Skeletal muscle cell (primary cell): ENCODE measurements at places on chromosomes 3 and 15.
A peak's percentile ranks its signal among the peaks of the same experiment; 100 is the strongest.

DNA sequence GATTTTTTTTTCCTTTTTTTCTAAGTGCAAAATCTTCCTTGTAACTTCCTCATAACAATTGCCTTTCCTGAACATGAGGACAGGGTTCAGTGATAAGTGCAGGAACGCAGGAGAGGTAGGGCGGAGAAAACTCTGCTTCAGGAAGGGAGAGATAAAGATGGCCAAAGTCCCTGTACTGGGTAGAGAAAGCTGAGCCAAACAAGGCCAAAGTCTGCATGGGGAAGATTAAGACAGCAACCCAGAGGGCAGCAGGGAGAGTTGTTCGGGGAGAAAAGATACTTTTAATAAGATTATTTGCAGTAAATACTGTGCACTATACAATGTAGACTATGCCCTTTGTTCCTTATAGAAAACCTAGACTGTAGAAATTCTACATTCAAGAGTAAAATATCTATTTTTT lies 55.4 kb upstream of the LRRFIP2 start:
- no peak for DNase-seq

DNA sequence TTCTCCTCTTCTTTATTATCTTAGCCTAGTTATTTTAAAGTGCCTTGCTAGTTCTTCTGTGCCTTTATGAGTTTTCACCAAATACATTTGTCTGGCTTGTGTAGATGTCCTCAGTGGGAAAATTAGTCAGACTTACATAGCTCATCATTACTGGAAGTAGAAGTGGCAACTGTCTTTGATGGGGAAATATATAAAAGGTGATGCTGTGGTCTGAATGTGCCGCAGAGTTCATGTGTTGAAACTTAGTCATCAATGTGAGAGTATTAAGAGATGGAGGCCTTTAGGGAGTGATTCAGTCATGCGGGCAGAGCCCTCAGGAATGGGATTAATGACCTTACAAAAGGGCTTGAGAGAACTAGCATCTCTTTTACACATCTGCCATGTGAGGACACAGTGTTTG lies 6.4 kb upstream of the ERICH6 start:
- DNase-seq: no peak

GRCh38 chr3:24730173-24730572 lies 235.5 kb upstream of the THRB start:
- no peak for DNase-seq

DNA sequence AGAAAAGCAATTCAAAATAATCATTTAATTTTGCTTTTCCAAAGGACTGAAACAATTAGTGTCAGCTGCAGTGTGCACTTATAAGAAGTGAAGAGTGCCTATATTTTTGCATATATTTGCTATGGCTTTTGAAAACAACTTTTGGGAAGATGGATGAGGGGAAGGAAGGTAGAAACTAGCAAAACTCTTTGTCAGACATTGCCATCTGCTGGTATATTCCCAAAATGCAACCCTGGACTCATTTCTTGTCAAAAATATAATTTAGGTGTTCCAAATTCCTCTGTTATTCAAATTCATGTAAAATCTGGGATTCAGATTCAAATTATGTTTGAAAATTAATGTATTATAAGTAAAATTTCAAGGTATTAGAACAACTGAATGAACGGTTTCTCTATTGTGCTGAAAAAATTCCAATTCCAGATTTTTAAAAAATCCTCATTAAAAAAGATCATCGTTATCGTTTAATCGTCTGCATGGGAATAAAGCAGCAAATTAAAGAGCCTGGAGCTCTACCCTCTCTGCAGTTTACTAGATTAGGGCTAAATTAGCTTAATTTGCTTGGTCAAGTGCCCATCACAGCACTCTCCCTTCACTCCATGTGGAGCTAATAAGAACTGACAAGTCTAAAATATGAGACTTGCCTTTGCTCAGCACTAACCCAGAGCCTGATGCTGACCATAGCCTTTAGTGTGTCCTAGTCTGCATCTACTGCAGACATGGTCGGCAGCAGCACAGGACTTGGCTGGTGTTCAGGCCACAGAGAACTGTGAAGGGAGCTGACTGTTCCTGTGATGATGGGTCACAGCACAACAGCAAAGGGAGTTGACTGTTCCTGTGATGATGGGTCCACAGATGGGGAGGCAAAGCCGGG lies 67.9 kb upstream of the MITF start:
- DNase-seq: no peak

DNA sequence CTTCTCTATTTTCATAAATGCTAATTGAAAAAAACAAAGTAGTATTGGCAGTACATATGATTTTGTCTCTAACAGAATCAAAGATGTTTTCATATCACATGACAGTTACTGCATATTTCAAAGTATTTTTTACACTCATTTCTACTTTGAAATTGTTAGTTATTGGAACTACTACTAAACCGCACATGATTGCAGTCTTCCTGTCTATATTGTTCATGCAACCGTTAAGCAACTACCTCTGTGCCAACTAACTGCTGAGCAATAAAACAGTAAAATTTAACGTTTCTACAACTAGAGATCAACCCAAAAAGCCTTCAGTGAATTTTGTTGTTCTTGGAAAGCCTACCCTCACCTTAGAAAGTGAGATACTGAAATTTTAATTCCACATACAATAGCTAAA lies 64.2 kb downstream of the DMXL2 start:
- no peak for DNase-seq

DNA sequence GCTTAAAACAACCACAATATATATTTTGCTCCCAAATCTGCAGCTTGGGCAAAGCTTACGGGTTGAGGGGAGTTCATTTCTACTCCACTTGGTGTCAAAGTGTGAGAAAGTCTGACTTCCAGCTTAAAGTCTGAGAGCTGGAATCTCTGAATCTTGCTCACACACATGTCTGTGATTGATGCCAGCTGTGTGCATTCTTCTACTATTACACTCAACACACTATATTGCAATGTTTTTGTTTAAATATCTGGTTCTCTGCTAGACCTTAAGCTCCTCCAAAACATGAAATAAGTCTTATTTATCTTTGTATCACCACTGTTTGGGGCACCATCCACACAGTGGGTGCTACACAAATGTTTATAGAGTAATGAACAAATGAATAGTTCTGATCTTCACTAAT lies 36.7 kb upstream of the SECISBP2L start:
- DNase-seq: no peak

DNA sequence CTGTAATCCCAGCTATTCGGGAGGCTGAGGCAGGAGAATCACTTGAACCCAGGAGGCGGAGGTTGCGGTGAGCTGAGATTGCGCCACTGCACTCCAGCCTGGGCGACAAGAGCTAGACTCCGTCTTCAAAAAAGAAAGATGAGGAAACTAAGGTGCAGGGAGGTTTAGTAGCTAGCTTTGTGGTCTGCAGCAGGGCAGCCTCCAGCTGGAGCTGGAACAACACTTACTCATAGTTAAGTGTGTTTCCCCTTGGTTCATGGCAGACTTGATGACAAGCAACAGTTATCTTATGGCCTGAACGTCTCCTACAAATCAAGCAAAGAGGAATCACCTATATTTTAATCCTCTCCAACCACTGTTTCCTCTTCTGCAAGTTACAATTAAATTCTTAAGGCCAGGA lies 12.6 kb downstream of the KAT2B start:
- DNase-seq: no peak

- no peak for DNase-seq
These were observed 15.3 kb downstream of the B3GNT5 start for GRCh38 chr3:183268366-183268765.

DNA sequence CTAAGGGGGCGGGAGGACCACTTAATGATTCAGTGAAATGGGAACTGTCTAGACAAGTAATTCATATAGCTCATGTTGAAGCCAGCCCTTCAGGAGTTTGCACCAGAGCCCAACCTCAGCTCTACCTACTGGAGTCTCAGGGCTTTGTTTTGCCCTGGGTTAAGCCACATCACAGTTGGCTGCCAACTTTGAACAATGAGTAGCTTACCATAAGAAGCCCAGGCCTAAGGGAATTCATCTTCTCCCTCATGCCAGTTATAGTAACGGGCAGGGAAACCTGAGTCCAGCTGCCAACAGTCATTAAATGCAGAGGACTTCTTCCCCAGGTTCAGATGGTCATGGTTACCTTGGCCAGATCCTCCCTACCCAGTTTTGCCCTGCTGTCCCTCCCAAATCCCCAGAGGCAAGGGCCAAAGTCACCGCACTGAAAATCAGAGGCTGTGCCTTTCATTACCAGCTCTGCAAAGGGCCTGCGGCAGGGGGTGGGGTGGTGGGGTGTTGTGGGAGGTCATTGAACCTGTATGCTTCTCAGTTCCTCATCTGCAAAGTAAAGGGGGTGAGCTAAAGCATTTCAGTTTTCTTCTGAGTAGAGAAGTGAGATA lies 302.2 kb upstream of the NR2E3 start:
- no peak for DNase-seq

- DNase-seq: no peak
These were observed 365.2 kb upstream of the DPH6 start for GRCh38 chr15:35911052-35911777.

- peak; percentile 72 for DNase-seq
These were observed 779.1 kb downstream of the MECOM start for GRCh38 chr3:168884353-168884903.

- no peak for DNase-seq
These were observed 6.7 kb downstream of the ADPRH start for GRCh38 chr3:119585856-119586570.

- DNase-seq: no peak
These were observed 101.3 kb downstream of the ASB7 start for GRCh38 chr15:100703671-100704070.

DNA sequence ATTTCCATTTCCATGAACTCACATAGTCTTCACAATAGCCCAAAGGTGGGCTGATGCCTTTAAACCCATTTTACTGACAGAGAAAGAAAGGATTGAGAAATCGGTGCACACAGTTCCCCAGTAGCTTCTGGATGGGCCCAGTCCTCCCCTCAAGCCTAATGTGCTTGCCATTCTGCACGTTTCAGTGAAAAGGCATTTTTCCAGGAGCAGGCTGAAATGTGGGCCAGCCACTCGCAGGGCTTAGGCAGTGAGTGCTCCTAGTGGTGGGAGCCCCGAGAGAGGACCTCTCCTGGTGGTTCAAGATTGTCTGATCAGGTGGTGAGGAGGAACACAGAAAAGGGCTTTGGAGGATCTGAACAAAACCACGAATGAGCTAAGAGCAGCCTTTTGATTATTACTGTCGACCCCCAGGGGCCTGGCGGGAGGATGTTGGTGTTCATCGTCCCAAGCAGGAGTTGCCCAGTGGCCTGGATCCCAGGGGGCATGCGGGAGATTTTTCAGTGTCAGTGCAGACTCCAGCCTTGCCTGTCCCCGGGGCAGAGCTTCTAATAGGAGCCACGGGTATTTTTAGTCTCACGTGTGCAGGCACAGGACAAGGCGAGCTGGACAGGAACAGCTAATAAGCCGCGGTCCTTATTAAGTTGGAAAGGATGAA lies 8.7 kb upstream of the KY start:
- DNase-seq: no peak

- no peak for DNase-seq
These were observed 22.5 kb upstream of the SEMA3F start for GRCh38 chr3:50132421-50133282.

DNA sequence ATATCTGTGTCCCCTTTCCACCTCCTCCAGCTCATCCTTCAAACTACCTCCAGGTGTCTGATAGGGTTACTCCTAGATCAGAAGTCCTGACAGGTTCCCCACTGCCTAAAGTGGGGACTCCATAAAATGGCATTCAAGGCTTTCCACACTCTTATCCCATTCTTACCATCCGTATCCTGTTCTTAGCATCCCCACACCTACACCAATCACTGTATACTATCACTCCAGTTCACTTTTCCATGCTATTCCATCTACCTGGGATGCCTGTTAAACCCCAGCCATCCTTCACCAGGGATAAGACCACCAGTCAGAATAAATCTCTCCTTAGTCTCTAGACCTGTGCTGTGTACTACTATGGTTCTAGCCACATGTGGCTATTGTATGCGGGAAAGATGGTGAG lies 19.1 kb downstream of the SSR3 start:
- DNase-seq: no peak

GRCh38 chr3:129485721-129486663 lies 42.4 kb upstream of the RHO start:
- peak; percentile 94 for DNase-seq

- no peak for DNase-seq
These were observed 123.4 kb upstream of the ROPN1 start for GRCh38 chr3:124115279-124115678.

GRCh38 chr3:8576436-8576835 lies 68.2 kb downstream of the SSUH2 start:
- DNase-seq: no peak

DNA sequence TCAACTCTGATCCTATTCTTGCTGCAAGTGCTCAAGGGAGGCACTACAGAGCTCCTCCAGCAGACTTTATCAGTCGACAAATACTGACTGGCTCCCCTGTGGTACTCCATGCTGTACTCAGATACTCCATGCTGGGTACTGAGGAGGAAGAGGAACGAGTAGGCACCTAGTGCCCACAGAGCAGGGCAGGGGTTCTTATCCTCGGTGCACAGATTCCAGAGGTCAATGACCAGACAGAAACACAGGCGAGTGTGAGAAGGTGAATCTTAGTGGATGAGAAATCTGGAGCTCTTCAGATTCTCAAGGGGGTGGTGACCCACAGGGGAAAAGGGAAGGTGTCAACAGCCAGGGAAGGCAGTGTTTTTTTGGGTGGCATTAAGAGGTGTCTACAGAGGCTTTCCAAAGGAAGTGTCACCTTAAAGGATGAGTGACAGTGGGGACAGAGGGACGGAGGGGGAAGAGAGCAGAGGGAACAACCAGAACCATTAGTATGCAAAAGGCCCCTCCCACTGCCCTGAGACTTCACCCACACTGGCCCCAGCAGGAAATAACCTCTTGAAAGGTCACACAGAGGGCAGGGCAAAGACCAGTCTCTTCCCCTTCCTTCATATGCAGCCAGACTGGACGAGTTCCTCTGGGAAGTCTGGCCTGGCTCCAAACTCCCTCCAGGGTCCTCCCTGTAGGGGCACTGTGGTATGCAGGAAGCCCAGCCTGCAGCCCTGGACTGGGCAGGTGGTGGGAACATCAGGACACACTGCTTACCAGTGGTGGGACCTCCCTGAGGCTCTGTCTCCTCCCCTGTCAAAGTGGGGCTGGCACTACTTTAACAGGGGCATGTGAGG lies 27.5 kb downstream of the CCDC12 start:
- no peak for DNase-seq

DNA sequence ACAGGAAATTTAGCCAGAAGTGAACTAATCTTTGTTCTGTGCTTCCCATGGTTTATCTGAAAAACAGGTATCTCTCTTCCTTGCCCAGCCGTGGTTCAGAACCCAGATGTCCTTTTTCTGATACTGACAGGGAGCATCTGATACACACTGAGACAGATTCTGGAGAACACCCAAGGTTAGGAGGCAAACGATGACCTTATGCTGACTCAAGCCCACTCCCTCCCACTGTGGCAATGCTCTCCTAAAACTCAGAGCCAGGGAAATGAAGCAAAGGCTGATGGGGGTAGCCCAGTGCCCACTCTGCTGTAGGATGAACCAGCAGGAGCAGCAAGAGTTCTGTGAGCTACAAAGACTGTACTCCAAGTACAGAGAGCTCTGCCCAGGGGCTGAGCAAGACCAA lies 225.1 kb downstream of the NTRK3 start:
- DNase-seq: no peak

GRCh38 chr15:36507458-36507857 lies 72.0 kb upstream of the CDIN1 start:
- DNase-seq: no peak
